Cardiac muscle cell (in vitro differentiated cells and primary cell): ENCODE measurements at places on chromosomes 5 and 9. TPM values are rescaled to one million over a fixed set of nuclear protein-coding genes. Genes with fewer than 3 reads are reported as not detected.

The FBP2 gene
- total RNA-seq, result not detected in 2 replicates

DNA sequence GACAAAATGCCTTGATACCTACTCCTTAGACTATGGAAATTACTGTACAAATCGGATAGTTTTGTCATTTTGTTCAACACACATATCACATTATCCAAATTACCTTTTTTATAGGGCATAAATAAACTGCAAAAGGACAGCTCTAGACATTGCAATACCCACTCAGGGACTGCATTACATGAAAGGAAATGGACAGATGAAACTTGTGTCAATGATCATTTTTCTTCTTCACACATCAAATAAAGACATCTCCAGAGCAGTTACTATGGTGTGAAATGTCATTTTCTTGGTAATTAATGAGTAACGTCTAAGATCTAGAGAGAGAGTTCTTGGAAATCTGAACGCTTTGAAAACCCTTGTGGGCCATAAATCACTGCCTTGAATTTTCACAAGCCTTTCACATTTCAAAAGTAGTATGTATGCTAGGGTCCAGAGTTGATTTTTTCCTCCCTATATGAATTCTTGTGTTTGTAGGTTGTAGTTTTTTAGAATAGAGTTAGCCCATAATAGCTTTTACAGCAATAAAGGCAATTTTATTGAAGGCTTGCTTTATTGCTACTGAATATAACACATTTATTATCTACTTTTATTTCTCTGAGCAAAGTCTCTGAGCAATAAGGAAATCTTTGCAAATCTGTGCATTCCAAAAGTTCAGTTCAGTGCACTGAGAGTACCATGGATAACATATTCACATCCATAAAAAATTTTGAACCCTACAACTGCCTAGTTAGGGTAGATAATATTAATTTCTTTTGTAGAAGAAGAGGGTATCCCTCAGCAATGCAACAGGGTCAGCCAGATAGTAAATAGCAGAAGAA lies 358.0 kb upstream of the PCSK5 start:
- H3K27ac ChIP-seq, result no peak overlapping the region
- no peaks in the 10 kb centered on the region for H3K4me1 ChIP-seq
- no peaks in the 10 kb centered on the region for H3K27me3 ChIP-seq

GRCh38 chr9:121297389-121297788 lies 29.4 kb downstream of the GSN start:
- no peak for DNase-seq
- peak overlapping the region; percentile 88 for H3K27ac ChIP-seq
- no peaks in the 10 kb centered on the region for H3K27me3 ChIP-seq
- H3K36me3 ChIP-seq, result no peaks in the 10 kb centered on the region

The C9orf50 gene
- total RNA-seq, result 1.8 and 2.5 TPM in 2 replicates

DNA sequence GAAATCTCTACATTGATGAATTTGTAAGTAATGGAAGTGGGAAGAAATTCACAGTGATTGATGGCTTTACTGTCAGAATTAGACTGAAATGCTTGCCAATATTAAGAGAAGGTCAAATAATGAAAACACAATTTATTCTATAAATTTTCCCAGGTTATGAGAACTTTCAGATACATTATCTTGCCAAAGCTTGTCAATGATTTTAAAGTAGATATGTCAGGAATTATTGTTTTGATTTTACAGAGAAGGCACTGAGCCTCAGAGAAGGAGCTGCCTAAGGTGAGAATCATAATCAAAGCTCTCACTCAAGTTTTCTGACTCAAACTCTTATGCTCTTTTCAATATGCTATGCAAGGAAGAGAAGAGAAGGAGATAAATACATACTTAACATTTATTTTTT lies 564.0 kb upstream of the RGMB start:
- no peak overlapping the region for H3K27ac ChIP-seq
- H3K36me3 ChIP-seq, result no peaks in the 10 kb centered on the region
- no peaks in the 10 kb centered on the region for H3K4me1 ChIP-seq

DNA sequence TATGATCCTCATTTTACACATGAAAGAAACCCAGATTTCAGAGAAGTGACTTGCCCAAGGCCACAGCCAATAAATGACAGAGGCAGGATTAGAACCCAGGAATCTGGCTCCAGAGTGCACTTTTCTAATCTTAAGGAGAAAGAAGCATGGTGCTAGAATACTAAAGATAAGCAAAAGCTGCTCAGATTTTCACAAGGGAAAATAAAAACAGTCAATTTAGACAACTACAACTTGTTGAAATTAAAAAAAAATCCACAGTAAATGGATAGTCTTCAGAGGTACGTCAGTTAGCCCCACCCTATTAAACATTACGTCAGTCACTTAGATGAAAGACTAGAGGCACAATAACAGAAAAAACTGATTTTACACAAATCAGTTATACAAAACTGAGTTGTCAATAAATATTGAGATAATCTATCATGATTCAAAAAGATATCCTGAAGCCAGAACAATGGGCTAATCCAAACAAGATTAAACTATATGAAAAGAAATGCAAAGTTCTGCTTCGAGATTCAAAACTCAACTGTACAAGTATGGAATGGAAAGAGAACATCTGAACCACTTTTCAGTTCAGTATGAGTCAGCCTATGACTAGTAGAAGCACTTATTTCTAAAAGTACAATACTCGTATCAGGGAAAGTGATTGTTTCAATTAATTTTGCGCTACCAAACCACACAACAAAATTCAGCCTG lies 9.3 kb downstream of the TMEM245 start:
- no peaks in the 10 kb centered on the region for H3K36me3 ChIP-seq
- no peak overlapping the region for H3K4me3 ChIP-seq
- peak; percentile 67 for DNase-seq
- peaks cover 81% of the 10 kb centered on the region for H3K4me1 ChIP-seq
- no peaks in the 10 kb centered on the region for H3K27me3 ChIP-seq

- H3K4me1 ChIP-seq, result no peaks in the 10 kb centered on the region
- H3K4me3 ChIP-seq, result no peak overlapping the region
- H3K27ac ChIP-seq, result no peak overlapping the region
Observed at GRCh38 chr9:97376902-97377301, 35.0 kb upstream of the TDRD7 start.

GRCh38 chr5:126234563-126235195 lies 188.5 kb upstream of the GRAMD2B start:
- H3K27me3 ChIP-seq, result no peaks in the 10 kb centered on the region
- no peak overlapping the region for H3K4me3 ChIP-seq
- H3K4me1 ChIP-seq, result no peaks in the 10 kb centered on the region
- H3K36me3 ChIP-seq, result no peaks in the 10 kb centered on the region
- DNase-seq, result peak; percentile 58

GRCh38 chr5:148343603-148344487 lies 8.5 kb downstream of the SPINK9 start:
- no peaks in the 10 kb centered on the region for H3K36me3 ChIP-seq
- no peak overlapping the region for H3K4me3 ChIP-seq

The ANKRD34B gene
- total RNA-seq, result not detected in 2 replicates

- H3K27ac ChIP-seq, result no peak overlapping the region
- no peaks in the 10 kb centered on the region for H3K27me3 ChIP-seq
- H3K4me1 ChIP-seq, result no peaks in the 10 kb centered on the region
- H3K36me3 ChIP-seq, result no peaks in the 10 kb centered on the region
Observed at GRCh38 chr9:87853302-87853701, 29.4 kb upstream of the SPATA31E1 start.

DNA sequence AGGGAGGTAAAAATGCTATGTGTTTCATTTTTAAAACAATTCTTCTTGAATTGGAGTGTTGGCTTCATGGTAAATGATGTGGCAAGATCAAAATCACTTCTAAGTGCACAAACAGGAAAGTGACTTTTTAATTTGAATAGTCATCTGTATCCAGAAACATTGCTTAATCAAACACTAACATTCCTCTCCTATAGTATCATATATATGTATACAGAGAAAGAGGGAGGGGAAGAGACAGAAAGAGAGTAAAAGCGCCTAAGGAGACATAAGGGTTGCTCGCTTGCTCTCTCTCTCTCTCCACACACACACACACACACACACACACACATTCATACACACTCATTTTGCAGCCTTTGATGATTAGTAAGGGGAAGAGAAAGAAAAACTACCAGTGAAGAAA lies 95.4 kb upstream of the PRDM9 start:
- no peaks in the 10 kb centered on the region for H3K4me1 ChIP-seq
- H3K36me3 ChIP-seq, result no peaks in the 10 kb centered on the region
- H3K27ac ChIP-seq, result no peak overlapping the region
- H3K27me3 ChIP-seq, result no peaks in the 10 kb centered on the region
- no peak overlapping the region for H3K4me3 ChIP-seq

The FREM1 gene
- 24.8 and 54.4 TPM in 2 replicates for total RNA-seq

The EIF4E1B gene
- total RNA-seq, result not detected in 2 replicates

The IL13 gene
- not detected in 2 replicates for total RNA-seq

DNA sequence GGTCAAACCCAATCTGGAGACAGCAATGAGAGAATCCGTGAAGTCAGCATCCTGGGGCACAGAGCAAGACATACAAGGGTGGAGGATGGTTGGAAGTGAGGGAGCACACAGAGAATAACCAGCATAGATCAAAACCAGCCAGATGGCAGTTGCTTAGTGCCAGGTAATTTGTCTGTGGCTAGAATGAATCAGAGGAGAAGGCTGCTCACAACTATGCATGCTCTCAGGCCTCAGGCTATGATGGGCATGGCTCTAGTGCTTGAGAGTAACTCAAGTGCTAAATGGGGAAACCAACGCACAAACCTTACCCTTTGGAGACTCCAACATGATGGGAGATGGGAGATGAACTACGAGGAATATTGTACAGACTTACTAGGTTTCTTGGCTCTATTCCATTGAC lies 160.8 kb downstream of the DMRT2 start:
- no peaks in the 10 kb centered on the region for H3K4me1 ChIP-seq
- no peak for DNase-seq

- no peak within 1 kb of the TSS for H3K27ac ChIP-seq
- peaks cover 58% of the 10 kb centered on the region for H3K27me3 ChIP-seq
- peaks cover 5% of the 10 kb centered on the region for H3K4me1 ChIP-seq
- no peaks in the 10 kb centered on the region for H3K36me3 ChIP-seq
Observed at GRCh38 chr5:52989025-52989780, at the start of gene ITGA2. Gene ITGA2, plus strand, starts transcription at chr5:52989352. Its CDS starts 117 bp downstream, at chr5:52989469.

DNA sequence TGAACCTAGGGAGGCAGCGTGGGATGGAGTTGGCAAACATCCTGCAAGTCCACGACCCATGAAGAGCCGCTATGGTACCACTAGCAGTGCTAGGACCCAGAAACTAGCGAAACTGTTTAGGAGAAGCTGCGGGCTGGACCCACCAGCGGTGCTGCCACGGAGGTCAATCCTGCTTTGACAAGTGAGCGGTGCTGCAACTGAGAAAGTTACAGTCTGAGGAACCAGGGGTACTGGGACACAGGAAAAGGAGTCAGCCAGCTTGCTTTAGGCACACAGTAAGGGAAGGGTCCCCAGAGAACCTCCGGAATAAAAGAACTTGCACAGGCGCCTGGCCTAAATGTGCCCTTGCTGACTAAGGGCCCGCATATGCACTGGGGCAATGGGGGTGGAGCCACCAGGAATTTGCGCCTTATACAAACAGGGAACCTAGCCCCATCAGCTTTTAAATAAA lies 23.6 kb upstream of the ANXA2R start:
- DNase-seq, result no peak
- H3K27ac ChIP-seq, result no peak overlapping the region
- no peak overlapping the region for H3K4me3 ChIP-seq
- no peaks in the 10 kb centered on the region for H3K36me3 ChIP-seq
- peaks cover 7% of the 10 kb centered on the region for H3K4me1 ChIP-seq
